Skeletal muscle cell (primary cell): ENCODE measurements at places on chromosomes 3 and 15.

DNA sequence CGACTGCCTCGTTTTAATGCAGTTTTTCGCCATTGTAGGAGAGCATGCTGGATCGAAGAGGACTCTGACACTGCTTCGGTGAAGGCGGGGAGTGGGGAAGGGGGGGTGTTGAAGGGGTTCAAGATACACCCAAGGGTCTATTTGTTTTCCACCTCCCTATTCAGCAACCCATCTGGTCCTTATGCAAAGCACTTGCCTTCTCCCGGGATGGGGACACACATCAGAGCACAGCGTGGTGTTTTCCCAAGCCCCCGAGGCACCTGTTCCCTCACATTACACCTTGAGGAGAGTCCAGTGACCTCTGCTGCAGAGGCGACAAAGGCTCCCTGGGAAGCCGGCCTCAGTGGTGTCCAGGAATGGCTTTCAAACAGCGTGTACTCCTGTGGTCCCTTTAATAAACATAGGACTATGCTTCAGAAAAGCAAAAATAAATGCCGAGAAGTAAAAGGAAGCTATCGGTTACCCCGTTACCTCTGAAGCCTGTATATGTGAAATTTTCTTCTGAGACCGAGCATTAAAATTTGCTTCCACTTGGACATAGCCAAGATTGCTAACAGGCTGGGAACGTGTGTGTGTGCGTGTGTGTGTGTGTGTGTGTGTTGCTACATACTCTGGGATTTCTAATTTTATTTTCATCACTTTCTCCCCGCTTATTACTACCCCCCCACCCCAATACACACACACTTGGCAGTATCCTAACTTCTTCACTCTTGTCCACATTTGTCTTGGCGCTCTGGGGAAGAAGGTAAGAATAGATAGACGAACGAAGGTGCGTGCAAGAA, 53.2 kb downstream of the CCDC54 start:
- no peak for DNase-seq

DNA sequence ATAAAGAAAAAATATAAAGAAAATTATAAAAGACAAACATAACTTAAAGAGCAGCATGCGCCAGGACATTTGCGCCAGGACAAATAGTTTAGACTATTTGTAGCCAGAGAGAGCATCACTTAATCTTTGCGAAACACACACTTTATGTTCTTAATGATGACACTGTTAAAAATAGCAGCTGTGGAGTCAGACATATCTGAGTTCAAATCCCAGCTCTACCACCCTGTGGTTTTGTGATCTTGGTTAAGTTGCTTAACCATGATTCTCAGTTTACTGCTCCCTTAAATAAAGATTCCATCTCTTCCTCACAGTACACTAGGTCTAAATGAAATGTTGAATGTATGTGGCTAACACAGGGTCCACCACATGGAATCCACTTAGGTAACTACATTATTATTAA, 31.4 kb downstream of the KCNMB2 start:
- no peak for DNase-seq

DNA sequence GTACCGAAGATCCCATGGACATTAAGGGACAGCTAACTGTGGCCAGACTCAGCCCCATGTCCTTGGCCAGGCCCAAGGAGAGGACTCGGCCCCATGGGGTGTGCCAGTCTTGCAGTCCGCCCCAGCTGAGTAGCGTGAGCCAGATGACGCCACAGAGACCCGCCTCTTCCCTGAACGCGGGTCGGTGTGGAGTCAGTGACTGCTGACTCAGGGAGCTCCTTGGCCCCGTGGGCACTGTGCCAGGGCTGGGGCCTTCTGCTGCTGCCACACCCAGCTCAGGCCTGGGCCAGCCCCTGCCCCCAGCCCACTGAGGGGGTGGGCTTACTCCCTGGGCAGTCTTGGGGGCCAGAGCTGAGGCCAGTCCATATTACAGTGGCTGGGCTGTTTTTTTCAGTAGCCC, 52.8 kb downstream of the PLXNA1 start:
- DNase-seq: peak; percentile 20

DNA sequence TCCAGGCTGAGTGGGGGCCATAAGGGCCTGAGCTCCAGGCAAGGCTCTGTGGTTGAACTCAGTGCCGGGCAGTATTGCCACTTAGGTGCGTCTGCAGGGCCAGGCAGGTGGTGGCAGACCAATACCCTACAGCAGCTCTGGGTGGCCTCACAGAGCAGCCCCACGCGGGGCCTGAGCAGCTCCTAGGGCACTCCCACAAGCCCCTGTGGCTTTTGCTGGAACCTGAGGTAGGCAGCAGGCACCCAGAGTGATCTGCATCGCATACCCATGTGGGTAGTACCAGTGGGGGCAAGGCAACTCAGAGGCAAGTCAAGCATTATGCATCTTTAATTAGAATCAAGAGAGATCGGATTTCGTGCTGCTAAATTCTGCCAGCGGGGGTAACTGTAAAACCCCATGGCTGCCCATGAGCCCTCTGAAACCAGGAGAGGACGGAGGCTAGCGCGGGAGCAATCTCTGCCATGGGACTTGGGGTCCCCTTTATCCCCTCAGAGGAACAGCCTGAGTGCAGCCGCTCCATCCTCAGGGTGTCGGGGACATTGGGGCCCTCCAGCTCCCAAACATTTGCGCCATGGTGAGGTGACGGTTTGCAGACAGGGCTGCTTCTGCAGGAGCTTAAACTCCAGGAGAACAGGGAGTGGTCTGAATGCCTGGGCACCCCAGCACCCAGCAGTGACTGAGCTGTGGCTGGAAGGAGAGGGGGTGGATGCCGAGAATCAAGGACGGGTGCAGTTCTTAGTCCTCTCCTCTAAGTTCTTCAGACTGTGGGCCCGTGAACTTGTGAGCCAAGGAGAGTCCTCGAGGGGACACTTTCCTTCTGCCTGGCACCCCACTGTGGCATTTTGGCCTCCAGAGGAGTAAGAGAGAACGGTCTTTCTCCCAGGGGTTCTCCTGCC, 62.4 kb upstream of the PCSK6 start:
- DNase-seq: no peak

GRCh38 chr15:73354241-73354640, 14.5 kb downstream of the HCN4 start:
- DNase-seq: no peak

DNA sequence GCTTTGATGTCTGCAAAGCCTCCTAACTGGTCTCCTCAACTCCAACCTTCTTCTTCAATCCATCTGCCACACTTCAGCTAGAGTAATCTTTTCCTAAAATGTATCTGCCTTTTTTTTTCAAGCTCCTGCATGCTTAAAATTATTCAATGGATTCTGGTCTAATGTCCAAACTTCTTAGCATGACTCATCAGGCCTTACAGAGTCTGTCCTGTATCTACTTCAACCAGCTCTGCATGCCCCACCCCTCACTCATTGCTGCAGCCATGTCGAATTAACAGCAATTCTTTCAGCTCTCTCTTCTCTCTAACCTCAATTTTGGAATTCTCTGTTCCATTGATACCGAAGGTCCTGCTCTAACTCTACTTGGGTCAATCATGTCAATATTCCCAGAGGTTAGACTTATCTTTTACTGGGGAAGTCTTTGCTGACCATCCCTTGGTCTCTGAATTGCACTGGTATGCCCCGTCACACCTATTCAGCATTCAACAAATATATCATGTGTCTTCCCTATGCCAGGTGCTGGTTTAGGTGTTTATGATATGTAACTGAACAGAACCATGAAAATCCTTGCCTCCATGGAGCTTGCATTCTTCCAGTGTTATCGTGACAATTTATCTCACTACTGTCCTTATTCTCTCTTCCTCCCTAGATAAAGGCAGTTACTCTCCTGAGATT, 88.5 kb upstream of the NANOGP8 start:
- DNase-seq: no peak

DNA sequence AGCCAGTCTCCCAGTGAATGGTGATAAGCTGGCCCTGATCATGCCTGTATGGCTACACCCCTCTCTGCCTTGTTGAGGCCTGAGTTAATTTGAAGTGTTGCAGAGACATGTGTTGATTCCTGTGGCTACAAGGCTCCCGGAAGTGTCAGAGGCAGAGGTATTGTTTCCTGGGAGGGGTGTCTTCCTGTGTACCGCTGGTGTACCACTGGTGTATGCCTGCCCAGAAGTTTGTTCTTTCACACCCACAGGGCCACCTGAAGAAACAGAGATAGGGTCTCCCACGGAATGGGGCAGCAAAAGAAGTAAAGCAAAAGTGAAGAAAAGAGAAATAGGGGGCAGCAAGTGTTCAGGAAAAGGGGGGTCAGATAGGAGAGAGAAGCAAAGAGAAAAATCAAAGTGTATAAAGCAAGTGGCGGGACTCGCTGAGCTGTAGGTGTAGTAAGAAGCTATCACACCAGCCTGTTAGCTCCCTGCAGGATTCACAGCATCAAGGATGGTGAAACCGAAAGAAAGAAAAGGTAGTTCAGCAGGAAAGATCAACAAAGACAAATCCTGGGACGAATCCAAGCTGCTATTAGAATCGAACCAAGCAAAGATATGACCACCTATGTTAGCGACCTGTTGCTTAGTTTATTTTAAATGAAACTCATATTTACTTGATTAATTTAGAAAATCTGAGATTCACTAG, 36.6 kb upstream of the CD47 start:
- DNase-seq: no peak

GRCh38 chr3:165797551-165797950, 39.7 kb downstream of the BCHE start:
- no peak for DNase-seq
